ENCODE measurements at places on chromosomes 16 and 17.

DNA sequence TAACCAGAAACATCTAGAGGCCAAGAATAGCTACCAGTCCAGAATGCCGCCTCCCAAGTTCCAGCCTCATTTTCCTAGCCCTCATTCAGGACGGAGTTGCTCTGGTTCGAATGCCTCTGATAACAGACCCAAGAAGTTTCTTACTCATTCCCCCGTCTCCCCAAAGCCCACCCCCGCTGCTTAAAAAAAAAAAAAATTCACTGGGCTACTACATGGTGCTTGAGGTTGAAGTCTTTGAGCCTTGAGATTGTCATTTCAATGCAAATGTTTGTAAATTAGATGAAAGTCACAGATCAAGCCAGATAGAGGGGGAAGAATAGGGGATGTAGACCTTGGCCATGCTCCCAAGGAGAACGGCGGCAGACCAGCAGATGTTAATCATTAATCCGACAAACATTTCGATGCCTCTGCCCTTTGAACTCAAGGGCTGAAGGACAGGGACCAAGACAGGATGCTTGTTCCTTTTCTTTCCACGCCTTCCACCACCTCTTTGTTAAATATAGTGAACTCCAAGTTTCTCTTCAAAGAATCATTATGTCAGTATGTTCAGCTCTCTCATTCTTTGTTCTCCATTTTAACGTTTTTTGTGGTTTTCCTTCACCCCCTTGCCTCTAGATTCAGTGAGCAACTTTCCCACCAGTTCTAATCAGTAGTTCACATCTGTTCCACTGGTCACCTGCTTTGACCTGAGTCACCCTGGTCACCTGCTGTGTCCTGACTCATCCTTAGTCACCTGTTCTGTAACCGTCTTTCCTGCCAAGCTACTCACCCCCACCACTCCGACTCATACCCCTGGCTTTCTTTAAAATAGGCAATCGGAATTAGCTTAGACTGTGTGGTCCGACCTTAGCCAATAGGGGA lies 190.3 kb downstream of the CPPED1 start:
- no peak for DNase-seq

- no peak for DNase-seq
Observed at GRCh38 chr17:79010304-79010646, 711 bp upstream of the CANT1 start.

- DNase-seq: no peak
Observed at GRCh38 chr16:59698346-59699020, 964.4 kb upstream of the GOT2 start.

- no peak for DNase-seq
Observed at GRCh38 chr16:52318302-52319009, 228.5 kb downstream of the TOX3 start.

GRCh38 chr17:80846932-80847331 lies 144.7 kb upstream of the CHMP6 start:
- DNase-seq: no peak

- DNase-seq: no peak
Observed at GRCh38 chr17:44807093-44807816, 22.8 kb downstream of the GJC1 start.

GRCh38 chr17:35731239-35731916 lies at the start of gene RASL10B:
RASL10B (plus strand) TSS chr17:35731639; CDS start chr17:35735185, 3,546 bp downstream.
- DNase-seq: peak; percentile 69

DNA sequence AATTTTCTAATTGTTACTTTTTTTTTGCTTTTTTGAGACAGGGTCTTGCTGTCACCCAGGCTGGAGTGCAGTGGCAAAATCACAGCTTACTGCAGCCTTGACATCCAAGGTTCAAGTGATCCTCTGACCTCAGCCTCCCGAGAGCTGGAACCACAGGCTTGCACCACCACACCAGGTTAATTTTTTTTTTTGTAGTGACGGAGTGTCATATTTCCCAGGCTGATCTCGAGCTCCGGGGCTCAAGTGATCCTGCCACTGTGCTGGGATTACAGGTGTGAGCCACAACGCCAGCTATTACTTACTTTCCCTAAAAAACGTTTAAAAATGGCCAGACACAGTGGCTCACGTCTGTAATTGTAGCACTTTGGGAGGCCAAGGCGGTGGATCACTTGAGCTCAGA lies 6.6 kb downstream of the NPLOC4 start:
- DNase-seq: no peak

GRCh38 chr17:27367121-27367981 lies 73.4 kb downstream of the WSB1 start:
- no peak for DNase-seq

DNA sequence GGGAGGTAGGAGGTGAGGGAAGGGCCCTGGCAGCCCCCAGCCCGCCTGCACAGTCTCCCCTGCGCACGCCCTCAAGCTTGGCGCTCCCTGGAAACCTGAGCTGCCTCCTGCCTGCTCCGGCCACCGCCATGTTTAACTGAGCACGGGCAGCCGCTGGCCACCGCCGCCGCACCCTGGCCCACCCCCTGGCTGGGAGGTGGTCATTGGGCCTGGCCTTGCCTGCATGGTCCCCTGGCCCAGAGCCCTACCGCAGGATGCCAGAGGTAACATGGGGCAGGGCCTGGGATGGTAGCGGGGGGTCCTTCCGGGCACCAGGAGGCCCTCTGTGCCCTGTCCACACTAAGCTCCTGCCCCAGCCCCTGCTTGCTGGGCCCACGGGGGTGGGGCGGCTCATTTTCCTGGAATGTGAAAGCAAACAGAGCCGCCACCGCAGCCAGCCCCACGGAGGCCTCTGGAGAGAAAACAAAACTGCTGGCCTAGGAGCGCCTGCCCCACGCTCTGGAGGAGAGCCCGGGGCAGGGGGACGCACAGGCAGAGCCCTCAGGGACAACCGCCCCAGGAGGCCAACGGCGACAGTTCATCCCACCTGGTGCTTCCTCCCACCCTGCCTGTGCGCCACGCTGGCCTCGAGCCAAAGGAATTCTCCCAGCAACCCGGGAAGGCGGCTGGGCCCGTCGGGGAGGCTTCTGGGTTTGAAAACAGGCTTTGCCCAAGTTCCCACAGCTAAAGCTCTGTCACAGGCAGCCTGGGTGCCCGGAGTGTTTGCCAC lies 8.9 kb downstream of the NHERF2 start:
- DNase-seq: peak; percentile 71

DNA sequence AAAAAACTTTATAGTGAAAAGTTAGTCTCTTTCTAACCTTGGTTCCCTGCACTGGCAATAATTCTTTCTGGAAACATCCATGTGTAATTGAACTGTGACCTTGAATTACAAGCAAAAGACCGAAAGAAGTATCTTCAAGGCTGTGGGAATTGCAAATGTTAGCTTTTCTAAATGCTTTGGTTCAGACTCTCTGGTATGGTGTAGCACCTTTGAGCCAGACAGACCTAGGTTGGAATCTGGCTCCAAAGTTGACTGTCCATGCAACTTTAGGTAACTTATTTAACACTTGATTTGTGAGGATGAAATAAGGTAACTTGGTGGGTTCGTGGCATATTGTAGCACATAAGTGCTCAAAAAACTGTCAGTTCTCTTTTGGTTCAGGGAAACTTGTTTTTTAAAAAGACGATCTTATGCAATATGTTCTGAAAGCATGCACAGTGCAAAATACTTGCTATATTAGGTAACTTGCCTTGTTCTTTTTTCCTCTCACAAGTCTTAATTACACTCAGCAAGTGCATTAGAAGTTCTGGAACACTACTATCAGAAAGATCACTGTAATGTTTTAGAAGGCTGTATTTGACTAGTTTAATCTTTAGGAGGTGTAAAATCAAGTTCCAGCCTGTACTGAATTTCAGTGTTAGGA lies 46.3 kb downstream of the TANGO6 start:
- DNase-seq: no peak

DNA sequence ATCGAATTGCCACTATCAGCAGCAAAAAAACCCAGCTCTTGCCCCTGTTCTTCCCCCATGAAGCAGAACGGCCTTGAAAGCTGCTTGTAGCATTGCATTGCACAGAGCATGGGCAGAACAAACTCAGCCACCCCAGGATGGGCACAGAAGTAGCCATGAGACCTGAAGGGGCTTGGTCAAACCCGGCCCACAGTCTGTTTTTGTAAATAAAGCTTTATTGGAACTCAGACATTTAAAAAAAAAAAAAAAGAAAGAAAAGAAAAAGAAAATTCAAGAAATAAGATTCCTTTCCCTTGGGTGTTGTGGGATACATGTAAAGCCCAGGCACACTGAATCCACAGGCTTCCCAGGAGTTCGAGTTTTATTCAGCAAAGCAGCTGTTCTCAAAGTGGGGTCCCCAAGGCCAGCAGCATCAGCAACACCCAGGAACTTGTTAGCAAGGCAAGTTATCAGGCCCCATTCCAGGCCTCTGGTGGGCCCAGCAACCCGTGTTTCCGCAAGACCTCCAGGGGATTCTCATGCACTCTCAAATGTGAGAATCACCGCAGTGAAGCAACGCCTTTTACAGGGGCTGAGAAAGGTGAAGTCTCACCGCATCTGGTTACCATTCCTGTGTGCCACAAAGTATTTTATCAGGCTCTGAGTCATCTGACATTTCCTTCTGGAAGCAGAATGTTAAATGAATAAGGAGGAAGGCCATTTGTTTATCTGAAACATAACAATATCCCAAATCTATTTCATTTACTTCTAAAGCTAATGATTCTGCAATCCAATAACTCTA lies 108.2 kb downstream of the SLC39A11 start:
- no peak for DNase-seq

- DNase-seq: no peak
Observed at GRCh38 chr17:27282054-27282551, 11.8 kb upstream of the WSB1 start.

- no peak for DNase-seq
Observed at GRCh38 chr17:50214976-50215760, 13.7 kb upstream of the COL1A1 start.

GRCh38 chr16:66471264-66471663 lies 44.2 kb downstream of the BEAN1 start:
- DNase-seq: no peak

- DNase-seq: no peak
Observed at GRCh38 chr16:28000314-28001169, 63.0 kb downstream of the GSG1L start.

DNA sequence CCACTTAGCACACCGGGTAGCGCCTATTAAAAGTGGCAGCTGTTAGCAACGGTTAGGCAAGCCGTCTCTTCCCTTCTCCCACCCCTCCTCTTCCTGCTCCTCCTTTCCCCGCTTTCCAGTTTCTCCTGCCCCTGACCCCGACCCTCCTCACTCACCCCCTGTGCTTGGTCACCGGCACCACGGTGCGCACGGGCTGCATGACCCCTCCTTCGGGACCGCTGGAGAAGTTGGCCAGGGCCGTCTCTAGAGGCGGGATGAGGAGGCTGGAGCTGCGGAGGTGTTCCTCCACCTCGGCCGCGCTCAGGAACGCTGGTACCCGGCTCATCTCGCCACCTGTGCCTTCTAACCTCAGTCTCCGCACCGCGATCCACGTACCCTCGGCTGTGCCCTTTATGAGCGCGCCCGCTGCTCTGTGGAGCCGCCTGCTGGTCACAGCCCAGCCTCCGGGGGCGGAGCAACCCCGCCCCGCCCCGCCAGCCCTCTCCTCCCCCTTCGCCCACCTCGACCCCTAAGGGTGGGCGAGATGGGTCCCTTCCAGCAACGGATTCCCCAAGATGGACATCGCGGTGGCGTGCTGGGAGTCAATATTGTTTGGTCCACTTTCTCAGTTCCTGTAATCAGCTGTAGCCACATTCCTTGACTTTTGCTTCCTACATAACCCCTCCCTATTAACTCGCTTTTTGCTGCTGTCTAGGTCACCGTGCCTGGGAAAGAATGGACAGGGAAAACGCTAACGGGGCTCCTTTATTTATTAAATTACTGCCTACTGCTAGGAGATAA lies at the start of gene CRYM:
Gene CRYM, minus strand, starts transcription at position 364 of the 780 bp plus-strand sequence. Its CDS starts 39 bp downstream, at position 325.
- DNase-seq: peak; percentile 82

- DNase-seq: no peak
Observed at GRCh38 chr17:48582750-48583069, 4.6 kb upstream of the HOXB4 start.

- no peak for DNase-seq
Observed at GRCh38 chr16:14416184-14416583, 213.9 kb downstream of the PARN start.

DNA sequence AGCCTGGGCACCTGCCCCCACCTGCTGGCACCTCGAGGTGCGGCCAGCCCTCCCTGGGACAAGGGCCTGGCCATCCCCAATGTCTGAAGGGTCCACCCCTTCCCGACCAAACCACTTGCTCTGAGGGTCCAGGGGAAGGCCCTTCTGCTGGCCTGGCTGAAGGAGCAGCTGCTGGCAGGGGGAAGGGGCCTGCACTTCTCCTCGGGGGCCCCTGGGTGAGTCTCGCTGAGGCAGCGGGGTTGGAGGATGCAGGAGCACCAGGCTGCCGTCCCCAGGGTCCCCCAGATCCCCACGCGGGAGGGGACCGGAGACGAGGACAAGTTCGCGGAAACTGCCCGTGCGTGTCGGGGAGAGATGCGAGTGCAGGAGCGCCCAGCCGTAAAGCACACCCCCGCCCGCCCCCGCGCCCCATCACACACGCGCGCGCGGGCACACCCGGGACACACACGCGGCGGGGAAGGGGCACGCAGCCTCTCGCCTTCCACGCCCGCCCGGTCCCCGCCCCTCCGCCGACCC lies 725 bp upstream of the CACNA1H start:
- DNase-seq: no peak

DNA sequence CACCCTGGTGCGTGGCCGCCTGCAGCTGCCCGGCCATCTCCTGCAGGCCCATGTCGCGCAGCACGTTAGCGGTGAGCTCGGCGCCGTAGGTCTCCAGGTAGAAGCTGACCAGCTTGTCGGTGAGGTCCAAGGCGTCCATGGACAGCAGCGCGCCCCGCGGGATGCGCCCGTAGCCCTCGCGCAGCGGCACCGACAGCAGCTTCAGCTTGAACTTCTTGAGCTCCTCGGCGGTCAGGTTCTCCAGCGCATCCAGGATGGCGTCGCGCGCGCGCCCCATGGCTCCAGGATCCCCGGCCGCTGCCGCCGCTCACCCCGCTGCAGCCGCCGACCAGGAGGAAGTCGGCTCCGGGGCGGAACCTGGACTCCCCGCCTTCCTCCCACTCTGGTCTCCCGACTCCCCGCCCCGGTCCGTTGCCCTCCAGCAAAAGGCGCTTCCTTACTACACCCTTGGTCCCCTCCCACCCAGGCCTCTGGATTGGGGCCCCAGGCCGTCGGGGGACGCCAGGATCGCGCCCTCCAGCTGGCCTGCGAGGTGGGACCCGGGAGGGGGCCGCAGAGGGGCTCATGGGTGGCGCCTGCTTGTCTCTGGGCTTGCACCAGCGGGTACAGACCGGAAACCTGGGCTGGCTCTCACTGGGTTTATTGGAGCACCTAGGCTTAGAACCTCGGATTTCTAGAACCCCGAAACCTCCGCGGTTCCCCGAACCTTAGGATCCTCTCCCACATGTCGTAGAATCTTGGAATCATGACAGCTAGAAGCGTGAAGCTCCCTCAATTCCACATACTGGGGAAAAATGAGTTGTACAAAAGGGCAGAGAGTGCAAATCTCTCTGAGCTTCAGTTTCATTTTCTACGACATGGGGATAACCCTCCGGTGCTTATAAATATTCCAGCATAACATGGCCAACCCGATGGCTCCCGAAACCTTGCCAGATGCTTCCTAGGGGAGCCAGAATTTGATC lies at the start of gene PYCARD:
Gene PYCARD, minus strand, starts transcription at position 347 of the 962 bp plus-strand sequence. Its CDS starts 70 bp downstream, at position 277.
- DNase-seq: peak; percentile 85
